ENCODE measurements at places on chromosomes 7 and 10.

DNA sequence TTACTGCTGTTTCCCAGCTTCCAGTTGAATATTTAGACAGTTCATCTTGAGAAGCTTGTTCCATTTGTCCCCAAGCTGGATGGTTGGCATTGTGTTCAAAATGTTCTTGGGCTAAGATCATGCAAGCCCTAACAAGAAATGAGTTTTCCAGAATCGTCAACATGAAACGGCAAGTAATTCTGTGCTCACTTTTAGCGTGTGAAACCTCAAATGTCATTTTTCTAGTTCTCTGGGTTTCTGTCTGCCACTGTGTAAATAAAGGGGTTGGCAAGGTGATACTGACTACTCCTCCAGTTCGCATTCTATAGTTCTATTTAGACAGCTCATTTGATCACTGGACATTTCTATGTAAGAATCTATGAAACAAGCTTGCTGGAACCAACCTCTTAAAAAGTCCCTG lies 194.0 kb downstream of the AHR start:
- DNase-seq: peak; percentile 35

- DNase-seq: no peak
Observed at GRCh38 chr10:110978204-110978603, 58.8 kb downstream of the SHOC2 start.

GRCh38 chr7:116111475-116111874 lies 80.9 kb upstream of the TFEC start:
- no peak for DNase-seq

DNA sequence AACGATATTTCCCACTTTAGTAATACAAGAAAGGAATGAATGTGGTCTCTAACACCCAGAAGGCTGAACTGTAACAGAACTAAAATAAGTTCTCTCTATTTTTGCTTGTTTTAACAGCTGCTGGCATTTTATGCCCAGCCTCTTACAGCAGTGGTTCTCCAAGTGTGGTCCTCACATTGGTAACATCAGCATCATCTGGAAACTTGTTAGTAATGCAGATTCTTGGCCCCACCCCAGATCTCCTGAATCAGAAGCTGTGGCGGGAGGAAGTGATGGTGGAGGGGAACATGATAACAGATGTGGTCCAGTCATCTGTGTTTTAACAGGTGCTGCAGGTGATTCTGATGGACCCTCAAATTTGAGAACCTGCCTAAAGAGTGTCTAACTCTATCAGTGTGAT lies 170.1 kb downstream of the TMEM26 start:
- DNase-seq: no peak

DNA sequence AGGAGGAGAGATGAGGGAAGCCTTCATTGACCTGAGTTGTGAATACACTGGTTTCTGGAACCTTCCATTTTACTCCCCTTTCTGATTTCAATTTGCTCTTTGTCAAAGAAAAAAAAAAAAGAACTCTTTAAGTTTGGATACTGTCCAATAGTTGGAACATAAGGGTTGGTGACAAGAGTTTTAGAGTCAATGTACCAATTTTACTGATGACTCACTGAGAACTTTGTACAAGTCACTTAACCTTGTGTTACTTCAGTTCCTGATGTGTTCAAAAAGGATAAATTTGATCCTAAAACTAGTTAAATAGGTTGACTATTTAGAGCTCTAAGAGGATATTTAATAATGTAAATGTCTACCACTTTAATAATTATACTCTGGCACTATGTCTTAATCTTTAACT lies 4.1 kb upstream of the CDK14 start:
- peak; percentile 20 for DNase-seq

- DNase-seq: no peak
Observed at GRCh38 chr10:126687121-126687606, 16.7 kb upstream of the C10orf90 start.

DNA sequence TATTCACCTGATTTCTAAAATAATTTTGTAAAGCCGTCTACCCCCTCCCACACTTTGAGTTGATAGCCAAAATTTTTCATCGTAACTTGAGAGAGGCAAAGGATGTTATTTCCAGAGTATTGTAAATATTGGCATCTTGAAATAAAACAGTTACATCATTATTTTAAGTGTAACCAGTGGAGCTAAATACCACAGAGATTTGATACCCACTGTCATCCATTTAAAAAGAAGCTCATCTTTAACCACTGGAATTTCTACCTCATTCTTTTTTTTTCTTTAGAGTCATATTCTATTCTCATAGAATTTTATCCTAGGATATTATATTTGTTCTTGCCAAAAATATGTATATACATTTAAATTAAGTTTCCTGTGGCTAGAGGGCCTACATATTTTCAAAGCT lies 48.6 kb downstream of the CAMK1D start:
- DNase-seq: no peak

- DNase-seq: no peak
Observed at GRCh38 chr10:35017608-35018007, 72.5 kb downstream of the CUL2 start.

DNA sequence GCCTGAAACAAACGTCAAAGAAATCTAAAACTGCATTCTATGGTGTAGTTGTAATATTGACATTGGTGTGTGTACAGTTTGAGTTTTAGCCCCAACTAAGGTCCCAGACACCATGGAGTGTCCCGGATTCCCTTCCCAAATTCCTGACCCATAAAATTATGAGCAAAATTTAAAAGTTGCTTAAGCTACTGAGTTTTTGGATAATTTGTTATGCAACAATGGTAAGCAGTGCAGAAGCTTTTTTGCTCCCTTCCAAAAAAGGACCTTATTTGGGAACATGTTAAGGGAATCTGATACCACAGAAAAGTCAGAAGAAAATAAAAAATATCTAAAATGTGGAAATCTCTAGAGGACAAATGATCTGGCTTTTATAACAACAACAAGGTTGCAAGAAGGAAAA lies 63.3 kb upstream of the KMT2E start:
- no peak for DNase-seq

DNA sequence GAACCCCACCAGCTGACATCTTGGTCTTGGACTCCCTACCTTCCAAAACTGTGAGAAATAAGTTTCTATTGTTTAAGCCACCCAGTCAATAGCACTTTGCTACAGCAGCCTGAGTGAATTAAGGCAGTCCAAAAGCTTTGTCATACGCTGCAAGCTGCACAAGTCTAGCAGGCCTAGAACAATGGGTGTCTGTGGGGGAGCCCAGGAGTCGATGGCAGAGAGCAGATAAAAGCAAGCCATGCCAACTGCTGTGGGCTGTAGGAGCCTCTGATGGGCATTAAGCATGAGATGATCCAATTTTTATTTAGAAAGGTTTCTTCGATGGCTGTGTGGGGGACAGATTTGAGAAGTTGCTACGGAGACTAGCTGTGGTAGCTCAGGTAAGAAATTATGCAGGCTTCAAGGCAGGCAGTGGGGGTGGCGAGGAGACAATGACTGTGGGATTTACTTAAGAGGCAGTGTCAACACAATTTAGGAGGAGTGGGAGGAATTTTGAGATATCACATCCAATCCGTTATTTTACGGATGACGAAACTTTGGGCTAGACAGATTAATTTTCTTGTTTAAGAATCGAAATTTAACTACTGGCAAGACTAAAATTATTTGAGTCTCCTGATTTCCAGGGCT lies 110.4 kb downstream of the NRCAM start:
- no peak for DNase-seq

DNA sequence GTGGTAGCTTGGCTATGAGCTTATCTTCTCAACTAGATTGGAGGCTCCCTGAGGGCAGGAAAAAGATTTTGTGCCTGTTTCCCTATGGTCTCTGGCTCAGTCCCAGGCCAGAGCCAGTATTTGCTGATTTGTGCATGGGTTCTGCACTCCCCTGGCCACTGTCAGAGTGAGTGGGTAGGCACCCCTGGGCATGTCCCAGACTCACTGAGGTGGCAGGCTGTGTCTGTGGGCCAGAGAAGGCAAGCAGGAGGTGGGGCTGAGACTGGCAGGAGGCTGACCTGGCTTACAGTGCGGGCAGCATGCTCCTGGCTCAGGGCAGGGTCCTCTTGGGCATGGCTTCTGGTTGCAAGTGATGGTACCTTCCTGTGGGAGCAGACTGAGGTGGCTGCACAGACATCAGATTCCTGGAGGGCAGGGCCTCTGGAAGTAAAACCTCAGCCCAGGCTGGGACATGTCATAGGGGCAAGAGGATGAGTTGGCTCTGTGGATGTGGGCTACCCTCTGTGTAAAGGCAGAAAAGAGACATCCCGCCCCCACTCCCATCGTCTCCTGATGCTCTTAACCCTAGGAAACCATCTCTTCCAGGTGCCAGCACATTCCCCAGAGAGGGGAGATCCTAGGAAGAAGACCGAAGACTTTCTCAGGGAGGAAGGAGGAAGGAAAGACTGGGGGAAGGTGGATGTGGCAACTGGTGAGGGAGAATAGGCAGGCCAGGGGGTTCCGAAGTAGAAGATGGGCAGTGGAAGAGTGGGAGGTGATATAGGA lies 4.3 kb downstream of the KCP start:
- DNase-seq: no peak

DNA sequence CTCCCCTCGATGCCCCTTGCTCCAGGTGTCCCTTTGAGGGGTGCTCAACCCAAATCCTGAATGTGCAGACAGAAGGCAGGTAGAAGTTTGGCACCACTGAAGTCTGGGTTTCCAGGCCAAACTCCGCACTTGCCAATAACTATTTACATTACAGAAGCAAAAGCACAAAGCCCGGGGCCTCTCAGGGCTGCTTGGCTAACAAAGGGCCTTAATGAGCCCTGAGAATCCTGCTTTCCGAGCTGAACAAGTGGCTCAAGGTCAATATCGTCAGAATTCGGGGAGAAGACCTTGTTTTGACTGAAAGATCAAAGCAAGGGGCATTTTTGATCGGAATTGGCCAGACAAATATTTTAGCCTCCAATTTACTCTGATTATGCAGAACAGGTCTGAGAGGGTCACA lies 189.9 kb downstream of the HERPUD2 start:
- DNase-seq: no peak

GRCh38 chr10:63376560-63377304 lies 89.0 kb downstream of the JMJD1C start:
- DNase-seq: peak; percentile 80

Measured in MCF 10A (cell line).